ENCODE measurements at places on chromosomes 5 and 9.

- DNase-seq: no peak
Measured at GRCh38 chr5:53366245-53366644, 114.2 kb upstream of the FST start.

GRCh38 chr5:172052450-172053236 is 46.2 kb upstream of the FBXW11 start:
- DNase-seq: no peak

DNA sequence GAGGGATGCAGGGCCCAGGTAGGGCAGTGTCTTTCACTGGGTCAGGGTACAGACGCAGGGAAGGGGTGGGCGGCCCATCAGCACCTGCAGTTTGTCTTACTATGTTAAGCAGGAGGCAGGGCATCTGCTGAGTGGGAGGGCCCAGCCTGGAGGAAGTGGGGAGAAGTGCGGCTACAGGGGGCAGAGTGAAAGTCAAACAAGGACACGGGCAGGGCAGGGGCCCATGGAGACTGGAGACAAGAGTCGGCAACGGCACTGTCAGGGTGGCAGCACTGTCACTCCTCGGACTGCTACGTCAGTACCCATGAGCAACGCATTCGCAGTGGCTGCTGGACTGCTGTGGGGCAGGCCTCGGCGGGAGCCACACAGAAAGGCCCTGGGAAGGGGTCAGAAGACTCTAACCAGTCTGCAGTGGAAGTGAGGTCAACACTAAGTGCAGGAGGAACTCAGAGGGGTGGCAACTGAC is 19.7 kb downstream of the CAMSAP1 start:
- DNase-seq: no peak

DNA sequence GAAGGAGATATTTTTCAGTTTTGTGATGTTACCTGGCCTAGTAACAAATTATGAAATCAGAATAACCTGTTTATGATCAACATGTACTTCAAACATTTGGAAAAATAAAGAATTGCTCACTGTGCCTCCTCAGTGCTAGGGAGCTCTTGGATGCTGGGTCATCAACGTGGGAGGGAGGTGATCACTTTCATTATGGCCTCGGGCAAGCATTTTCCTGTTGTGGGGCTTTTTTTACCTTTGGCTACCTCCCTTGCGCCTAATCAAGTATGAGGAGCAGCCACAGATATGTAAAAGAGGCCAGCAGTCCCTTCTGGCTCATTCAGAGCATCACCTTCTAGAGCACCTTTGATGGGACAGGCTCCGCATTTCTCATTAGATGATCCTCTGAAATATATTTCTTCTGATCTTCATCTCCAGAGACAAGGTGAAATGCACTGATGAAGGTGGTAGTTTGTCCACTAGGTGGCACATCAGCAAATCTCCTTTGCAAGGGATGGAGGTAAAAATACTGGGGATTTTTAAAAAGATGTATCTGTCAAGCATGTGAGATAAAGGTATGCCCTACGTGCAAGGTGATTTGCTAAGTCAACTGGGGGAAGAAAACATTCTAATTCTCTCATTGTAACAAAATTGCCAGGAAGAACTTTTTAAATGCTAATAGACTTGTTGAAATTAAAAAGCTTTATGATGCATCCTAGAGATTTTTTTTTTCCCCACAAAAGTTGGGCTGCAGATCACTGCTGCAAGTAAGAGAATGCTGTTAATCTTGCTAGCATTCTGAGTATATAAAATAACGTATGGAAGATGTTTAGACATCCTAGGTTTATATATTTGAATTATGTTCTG is 218.2 kb downstream of the MAST4 start:
- peak; percentile 65 for DNase-seq

DNA sequence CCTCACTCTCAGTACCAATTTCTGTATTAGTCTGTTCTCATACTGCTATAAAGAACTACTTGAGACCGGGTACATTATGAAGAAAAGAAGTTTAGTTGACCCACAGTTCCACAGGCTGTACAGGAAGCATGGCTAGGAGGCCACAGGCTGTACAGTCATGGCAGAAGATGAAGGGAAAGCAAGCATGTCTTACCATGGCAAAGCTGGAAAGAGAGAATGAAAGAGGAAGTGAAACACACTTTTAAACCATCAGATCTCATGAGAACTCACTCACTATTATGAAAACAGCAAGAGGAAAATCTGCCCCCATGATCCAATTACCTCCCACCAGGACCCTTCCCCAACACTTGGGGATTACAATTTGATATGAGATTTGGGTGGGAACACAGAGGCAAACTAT is 698.8 kb downstream of the CDH9 start:
- DNase-seq: no peak

DNA sequence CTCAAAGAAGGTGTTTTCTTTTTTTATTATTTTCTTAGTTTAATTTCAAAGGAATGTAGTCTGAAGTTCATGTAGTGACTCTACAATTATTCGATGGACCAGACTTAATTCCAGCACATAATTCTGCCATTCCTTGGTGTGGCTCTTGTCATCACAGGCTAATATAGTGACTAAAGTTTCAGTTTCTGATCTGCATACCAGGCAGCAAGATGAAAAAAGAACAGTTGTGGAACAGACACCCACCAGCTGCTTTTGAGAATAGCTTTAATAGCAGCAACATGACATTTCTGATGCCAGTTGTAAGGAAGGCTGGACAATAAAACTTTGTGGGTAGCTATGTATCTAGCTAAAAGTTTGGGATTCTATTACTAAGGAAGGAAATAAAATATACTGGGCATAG is 676.3 kb upstream of the GRAMD2B start:
- no peak for DNase-seq

DNA sequence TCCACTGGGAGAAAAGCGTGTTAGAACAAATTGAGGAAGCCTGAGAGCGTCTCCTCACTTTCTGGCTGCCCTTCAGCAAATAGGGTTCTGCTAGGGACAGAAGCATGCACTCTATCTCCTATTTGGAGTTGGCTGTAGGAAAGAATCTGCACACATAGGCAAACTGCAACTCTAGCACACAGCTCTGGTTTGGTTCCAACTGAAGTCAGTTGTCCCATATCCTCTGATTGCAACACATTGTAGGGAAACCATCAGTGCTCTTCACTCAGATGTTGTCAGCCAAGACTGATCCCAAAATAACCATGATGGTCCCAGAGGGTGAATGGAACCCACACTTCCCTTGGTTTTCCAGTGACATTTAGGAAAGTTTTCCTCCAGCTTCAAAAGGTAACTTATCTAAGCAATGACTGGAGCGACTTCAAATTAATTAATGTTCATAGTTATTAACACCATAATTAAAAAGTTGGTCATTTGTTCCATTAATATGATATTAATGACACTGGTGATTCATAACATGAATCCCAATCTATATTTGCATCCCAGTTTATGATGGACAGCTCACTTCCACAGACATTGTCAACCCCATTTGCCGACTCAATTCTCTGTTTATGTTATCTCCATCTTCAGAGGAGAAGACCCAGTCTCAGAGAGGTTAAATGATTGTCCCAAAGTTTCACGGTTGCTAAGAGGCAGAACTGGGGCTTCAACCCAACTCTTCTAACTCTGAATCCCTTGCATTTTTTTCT is 136.7 kb upstream of the ZNF462 start:
- DNase-seq: no peak

Measured in NCI-H1417 (cell line).